Type B pancreatic cell (in vitro differentiated cells): ENCODE measurements at places on chromosomes 16 and 17.

DNA sequence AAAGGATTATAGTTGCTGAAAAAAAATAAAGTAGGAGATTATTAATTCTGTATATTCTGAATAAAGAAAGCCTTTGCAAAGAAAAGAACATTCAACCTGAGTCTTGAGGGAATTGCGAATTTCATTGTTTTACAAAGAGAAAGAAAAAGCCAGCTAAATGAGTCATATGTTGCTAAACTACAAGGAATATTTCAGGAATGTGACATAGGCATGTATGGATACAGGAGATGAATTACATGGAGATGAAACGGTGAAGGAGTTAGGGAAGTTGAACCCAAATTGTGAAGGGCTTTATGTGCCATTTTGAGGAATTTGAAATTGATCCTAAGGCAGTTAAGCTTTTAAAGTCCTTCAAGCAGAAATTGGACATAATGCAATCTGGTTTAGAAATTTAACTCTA, 177.3 kb upstream of the RBL2 start:
- peaks cover 57% of the 10 kb centered on the region for H3K36me3 ChIP-seq
- no peak for DNase-seq
- H3K27ac ChIP-seq: no peak overlapping the region

DNA sequence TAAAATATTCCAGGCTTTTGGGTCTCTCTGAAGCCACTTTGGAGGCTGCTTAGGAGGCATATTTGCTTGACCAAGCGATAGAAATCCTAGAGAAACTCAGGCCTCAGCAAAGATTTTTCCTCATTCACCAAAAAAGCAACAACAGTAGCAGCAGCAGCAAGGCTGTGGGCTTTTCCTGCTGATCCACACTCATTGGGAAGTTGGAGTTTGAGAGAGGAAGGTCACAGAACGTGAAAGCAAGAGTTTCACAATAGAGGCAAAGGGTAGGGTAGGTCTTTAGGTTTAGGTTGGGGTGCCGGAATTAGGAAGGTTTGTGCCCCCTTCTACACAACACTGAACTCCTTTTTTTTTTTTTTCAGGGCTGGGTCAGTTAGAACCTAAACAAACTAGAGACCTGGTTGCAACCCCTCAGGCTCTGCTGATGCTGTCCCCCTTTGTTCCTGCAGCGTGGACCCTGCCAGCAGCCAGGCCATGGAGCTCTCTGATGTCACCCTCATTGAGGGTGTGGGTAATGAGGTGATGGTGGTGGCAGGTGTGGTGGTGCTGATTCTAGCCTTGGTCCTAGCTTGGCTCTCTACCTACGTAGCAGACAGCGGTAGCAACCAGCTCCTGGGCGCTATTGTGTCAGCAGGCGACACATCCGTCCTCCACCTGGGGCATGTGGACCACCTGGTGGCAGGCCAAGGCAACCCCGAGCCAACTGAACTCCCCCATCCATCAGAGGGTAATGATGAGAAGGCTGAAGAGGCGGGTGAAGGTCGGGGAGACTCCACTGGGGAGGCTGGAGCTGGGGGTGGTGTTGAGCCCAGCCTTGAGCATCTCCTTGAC, 2.0 kb downstream of the TMUB2 start:
- peak overlapping the region; percentile 99 for H3K27ac ChIP-seq
- peaks cover 7% of the 10 kb centered on the region for H3K36me3 ChIP-seq
- H3K27me3 ChIP-seq: no peaks in the 10 kb centered on the region
- peak overlapping the region; percentile 100 for H3K4me3 ChIP-seq
- H3K4me1 ChIP-seq: peaks cover 30% of the 10 kb centered on the region

DNA sequence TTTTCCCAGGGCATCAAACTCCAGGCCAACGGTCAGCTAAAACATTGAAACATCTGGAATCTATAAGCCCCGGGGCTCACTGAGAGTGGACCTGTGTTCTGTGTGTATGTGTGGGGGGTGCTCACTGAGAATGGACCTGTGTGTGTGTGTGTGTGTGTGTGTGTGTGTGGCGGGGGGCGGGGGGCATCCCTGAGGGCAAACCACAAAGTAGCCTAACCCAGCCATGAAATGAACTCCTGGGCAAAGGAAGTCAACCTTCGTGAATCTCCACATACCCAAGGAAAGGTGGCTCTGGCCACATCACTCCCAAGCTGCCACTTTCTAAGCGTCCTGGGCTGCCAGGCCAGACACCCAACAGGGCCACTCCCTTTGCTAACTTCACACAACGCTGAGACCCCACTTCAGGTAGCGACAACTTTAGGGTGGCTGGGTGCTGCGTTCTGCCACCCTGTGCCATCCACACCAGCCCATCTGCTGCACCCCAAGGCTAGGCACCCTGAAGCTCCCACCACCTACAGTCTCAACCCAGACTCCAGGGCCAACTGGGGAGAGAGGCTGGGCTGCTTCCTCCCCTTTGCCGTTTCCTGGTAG, 1.6 kb downstream of the MAFG start:
- H3K36me3 ChIP-seq: peaks cover 4% of the 10 kb centered on the region
- DNase-seq: no peak
- no peaks in the 10 kb centered on the region for H3K27me3 ChIP-seq

- no peak for DNase-seq
- peaks cover 3% of the 10 kb centered on the region for H3K27me3 ChIP-seq
- H3K4me1 ChIP-seq: peaks cover 27% of the 10 kb centered on the region
Measured at GRCh38 chr17:13750816-13751793, 149.4 kb upstream of the HS3ST3A1 start.

GRCh38 chr17:73459980-73460379, 148.2 kb upstream of the CDC42EP4 start:
- H3K27me3 ChIP-seq: no peaks in the 10 kb centered on the region
- H3K4me3 ChIP-seq: no peak overlapping the region
- H3K36me3 ChIP-seq: peaks cover 3% of the 10 kb centered on the region
- H3K27ac ChIP-seq: no peak overlapping the region
- no peak for DNase-seq

- H3K4me3 ChIP-seq: no peak overlapping the region
- H3K36me3 ChIP-seq: no peaks in the 10 kb centered on the region
- H3K27me3 ChIP-seq: no peaks in the 10 kb centered on the region
- H3K4me1 ChIP-seq: peaks cover 19% of the 10 kb centered on the region
Measured at GRCh38 chr16:72128701-72129100, 35.1 kb downstream of the DHX38 start.

DNA sequence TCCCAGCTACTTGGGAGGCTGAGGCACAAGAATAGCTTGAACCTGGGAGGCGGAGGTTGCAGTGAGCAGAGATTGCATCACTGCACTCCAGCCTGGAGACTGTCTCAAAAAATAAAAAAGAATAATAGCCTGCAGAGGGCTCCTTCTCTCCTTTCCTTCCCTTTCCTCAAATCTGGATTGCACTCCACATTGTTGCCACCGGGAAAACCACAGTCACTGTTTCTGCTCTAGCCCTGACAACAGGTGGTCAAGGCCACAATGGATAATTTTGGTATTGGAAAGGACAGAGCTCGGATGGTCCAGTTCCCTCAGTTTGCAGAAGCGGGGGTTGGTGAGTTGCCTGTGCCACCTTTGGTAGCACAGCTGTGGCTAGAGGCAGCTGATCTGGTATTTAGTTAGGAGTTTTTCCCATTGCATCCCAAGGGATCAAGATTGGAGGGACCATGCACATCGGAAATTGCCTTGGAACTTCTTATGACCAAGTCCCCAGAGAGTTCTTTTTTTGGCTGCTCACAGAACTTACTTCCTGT, 44.7 kb upstream of the PRSS54 start:
- no peak overlapping the region for H3K27ac ChIP-seq
- peaks cover 3% of the 10 kb centered on the region for H3K27me3 ChIP-seq
- DNase-seq: no peak
- peaks cover 8% of the 10 kb centered on the region for H3K4me1 ChIP-seq
- H3K4me3 ChIP-seq: no peak overlapping the region

DNA sequence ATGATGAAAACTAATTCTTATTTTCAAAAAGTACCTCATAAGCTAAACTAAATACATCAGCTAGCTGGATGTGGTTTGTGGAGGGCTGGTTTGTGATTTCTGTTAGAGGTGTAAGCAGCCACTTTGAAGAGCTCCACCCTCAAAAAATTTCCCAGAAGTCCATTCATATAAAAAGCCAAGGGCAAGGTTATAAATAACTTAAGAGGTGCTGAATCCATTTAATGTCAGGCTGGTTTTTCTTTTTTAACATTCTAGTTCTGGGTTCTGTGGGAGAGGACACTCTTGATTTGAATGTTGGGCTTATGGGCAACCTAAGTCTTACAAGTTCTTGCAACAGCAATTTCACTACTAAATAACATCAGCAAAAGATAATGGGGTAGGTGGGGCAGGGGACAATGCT, 3.4 kb upstream of the WIPI1 start:
- H3K4me1 ChIP-seq: peaks cover 17% of the 10 kb centered on the region
- no peak overlapping the region for H3K4me3 ChIP-seq
- H3K27ac ChIP-seq: peak overlapping the region; percentile 26
- no peaks in the 10 kb centered on the region for H3K36me3 ChIP-seq
- H3K27me3 ChIP-seq: peaks cover 10% of the 10 kb centered on the region

- H3K4me3 ChIP-seq: no peak overlapping the region
- no peak for DNase-seq
- no peak overlapping the region for H3K27ac ChIP-seq
- H3K4me1 ChIP-seq: no peaks in the 10 kb centered on the region
- H3K27me3 ChIP-seq: peaks cover 2% of the 10 kb centered on the region
- no peaks in the 10 kb centered on the region for H3K36me3 ChIP-seq
Measured at GRCh38 chr16:60329108-60329507, 1595.0 kb upstream of the GOT2 start.

DNA sequence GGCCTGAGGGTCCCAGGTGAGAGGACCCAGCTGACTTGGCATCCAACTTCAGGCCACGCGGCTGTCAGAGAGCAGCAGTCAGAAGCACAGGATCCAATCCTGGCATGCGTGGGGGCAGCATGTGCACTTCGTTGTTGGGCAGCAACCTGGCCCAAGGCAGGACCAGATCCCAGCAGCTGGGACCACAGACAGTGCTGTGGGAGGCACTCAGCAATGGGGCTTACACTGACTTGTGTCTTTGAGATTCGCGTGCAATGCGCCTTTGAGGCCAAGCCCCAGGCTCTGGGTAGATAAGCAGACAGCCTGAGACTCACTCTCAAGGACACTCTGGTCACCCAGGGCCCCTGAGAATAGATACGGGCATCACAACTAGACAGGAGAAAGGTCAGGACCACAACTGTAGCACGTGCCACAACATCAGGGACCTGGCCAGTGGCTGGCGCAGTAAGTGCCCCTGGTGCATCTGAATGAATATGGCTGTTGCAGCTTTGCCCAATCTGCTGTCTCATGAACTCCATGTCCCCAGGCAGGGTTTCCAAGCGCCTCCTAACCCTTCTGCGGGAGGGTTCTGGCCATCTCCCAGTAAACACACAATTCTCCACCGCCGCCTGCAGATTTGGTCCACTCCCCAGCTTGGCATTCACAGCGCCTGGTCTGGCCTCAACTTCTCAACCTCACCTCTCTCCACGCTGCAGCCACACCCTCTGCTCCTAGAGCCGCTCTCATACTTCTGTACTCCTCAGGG, 3.2 kb downstream of the PAM16 start:
- peaks cover 20% of the 10 kb centered on the region for H3K4me1 ChIP-seq
- peak overlapping the region; percentile 57 for H3K27ac ChIP-seq
- peak overlapping the region; percentile 64 for H3K4me3 ChIP-seq
- H3K36me3 ChIP-seq: no peaks in the 10 kb centered on the region

DNA sequence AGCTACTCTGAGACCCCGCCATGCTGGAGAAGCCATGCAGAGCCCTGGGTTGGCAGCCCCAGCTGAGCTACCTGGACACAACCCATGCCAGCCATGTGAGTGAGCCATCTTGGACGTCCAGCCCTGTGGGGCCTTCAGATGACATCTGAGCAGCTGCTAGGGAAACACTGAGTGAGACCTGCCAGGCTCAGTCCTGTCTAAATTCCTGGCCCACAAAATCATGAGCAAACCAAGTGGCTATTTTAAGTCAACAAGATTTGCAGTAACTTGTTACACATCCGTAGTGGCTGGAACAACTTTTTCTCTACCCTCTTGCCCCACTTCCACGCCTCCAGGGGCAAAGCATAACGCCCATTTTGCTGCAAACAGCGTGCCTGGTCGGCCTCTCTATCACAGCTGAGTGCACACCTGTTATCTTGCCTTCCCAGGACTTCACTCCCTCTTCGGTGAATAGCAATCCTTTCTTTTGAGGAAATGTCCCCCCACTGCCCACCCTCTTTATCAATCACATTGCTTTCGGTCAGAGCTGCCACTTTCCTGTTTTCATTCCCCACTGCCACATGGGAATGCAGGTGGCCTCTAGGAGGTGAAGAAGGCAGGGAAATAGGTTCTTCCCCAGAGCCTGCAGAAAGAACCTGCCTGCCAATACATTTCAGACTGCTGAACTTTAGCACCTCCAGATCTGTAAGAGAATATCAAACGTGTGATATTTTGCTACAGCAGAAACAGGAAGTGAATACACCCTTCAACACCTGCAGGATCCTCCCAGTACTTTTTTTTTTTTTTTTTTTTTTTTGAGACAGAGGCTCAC, 7.4 kb upstream of the SCIMP start:
- H3K27ac ChIP-seq: peak overlapping the region; percentile 73
- H3K27me3 ChIP-seq: no peaks in the 10 kb centered on the region
- H3K36me3 ChIP-seq: no peaks in the 10 kb centered on the region
- no peaks in the 10 kb centered on the region for H3K4me1 ChIP-seq
